Pancreas (tissue), 10 donors: ENCODE measurements at places on chromosomes 7 and 10. TPM values are rescaled to one million over a fixed set of nuclear protein-coding genes. Genes with fewer than 3 reads are reported as not detected.

- DNase-seq, result no peak
Observed at GRCh38 chr7:1024331-1024841, 20.0 kb upstream of the GPR146 start.

DNA sequence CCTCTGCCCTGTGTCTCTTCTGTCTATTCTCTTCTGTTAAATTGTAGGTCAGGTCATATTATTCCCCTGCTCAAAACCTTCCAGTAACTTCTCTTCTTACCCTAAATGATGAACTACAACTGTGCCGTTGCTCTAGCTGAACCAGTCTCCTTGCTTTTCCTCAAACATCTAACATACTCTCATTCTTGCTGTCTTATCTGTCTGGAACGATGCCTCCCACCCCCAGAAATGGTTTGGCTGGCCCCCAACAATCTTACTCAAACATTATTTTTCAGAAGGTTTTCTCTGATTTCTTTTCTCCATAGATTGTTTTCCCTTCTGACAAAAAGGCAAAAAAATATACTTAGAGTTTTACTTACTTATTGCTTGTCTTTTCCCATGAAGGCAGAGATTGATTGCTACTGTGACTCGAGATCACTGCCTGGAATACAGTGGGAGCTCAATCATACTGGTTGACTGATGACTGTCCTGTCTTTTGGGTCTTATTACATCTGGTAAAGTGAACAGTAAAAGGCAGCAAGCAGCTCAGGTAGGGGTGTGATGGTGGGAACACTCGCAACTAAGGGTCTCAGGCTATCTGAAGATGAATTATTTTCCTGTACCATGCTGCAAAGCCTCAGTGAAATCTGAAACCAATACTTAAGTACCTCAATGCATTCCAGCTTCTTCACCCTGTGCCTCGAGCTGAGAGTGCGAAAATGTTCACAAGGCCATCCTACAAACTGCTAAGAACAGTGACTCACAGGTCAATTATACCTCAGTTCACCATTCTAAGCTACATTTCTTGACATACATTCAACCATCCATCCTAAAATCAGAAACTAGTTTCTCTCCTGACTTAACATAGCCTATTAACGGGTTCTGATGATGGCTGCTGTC lies 67.6 kb downstream of the DNMBP start:
- no peak for DNase-seq

Gene PSD
- 5.1 TPM for total RNA-seq

Gene NACAD
- total RNA-seq, result 1.4 TPM

GRCh38 chr10:110758898-110759297 lies 112.8 kb upstream of the PDCD4 start:
- DNase-seq, result no peak

GRCh38 chr10:113557424-113557862 lies 4.6 kb downstream of the HABP2 start:
- DNase-seq, result no peak

- no peak for DNase-seq
Observed at GRCh38 chr7:128705891-128706333, 33.2 kb upstream of the CALU start.

Gene CACNA2D1
- 1.1 TPM for total RNA-seq

Gene AKR1B1
- total RNA-seq, result 47.1 TPM

Gene VAX1
- total RNA-seq, result not detected

Gene OAT
- total RNA-seq, result 19.5 TPM

Gene OR2A12
- not detected for total RNA-seq

DNA sequence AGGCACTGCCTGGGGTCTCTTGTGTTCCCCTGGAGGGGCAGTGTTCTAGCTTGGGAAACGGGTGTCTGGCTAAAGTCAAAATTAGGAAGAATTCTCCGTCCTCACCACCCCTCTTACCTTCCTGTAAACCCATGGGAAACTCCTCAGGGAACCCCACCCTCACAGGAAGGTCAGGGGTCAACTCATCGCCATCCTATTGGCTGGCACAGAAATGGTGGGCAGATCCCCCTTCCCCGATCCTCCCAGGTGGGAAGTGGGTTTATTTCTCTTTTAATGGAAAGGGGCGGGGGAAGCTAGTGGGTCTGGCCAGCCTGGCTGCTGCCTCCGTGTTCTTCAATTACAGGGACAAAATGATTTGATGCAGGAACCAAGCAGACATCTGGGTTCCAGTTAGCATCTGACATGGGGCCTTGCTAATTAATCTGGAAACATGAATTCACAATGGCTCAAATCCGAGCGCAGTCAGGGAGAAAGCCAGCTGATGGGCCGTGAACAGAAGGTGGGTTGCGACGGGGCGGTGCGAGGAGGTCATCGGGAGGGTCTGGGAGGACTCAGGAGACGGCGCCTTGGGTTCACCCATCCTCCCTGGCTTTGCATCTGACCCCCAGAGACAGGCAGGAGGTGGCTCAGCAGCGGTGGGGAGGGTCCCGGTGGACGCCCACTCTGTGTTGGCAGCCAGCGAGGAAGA lies 66.6 kb downstream of the SLIT1 start:
- no peak for DNase-seq

GRCh38 chr7:155398944-155399343 lies 59.0 kb upstream of the EN2 start:
- no peak for DNase-seq

DNA sequence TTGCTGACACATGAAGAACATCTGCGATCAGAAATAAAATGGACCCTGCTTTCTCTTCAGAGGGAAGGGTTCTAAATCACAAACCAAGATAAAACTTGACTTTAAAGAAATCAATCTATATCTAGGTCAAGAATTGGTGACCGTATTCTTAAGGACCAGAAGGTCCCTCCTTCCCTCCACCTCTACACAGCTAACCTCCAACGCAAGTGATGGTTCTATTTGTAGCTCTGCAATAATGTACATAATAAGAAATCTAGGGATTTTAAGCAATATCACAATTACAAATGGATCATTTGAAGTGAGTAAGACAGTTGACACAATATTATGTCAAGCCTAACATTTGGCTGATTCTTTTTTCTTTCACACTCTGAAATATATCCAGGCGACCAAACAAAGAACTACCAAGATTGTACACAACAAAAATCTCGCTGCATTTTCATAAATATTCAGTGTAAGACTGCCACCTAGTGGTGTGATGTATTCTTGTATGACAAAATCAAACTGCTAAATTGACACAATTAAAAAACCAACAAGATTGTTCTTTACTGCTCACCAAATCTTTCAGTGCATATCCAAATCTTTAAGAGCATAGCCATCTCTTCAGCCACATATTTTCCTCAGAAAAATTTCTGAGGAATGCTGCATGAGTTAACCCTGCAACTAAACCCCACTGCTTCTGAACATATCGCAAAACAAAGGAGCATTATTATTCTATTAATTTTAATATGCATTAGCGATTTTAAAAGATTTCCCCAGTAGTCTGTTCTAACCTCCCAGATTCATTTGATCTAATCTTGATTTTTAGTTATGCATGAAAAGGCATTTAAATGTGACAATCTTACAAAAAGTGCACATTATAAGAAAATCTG lies 44.5 kb downstream of the ICA1 start:
- no peak for DNase-seq

Gene CPVL
- total RNA-seq, result 21.2 TPM

DNA sequence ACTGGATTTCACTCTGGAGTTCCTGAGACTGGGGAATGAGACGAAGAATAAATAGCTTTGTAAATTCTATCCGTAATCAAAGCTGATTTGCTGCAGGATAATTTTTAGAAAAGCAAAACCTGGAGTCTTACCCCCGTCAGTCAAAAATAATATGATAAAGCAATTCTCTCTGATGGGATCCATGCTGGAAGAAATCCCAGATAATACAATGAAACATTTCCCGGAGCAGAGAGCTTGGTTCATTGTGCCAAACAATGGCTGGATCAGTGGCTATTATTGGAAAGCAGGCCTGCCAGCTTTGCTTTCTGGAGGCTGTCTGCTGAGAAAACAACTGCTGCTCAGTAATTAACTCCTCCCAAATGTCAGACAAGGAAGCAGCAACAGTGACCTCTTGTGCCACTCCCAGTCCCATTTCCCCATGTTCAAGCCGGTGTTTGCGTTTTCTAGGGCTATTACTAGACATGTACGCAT lies 609.4 kb upstream of the PCDH15 start:
- DNase-seq, result peak; percentile 17

- no peak for DNase-seq
Observed at GRCh38 chr10:43064331-43065075, 12.4 kb upstream of the RET start.

DNA sequence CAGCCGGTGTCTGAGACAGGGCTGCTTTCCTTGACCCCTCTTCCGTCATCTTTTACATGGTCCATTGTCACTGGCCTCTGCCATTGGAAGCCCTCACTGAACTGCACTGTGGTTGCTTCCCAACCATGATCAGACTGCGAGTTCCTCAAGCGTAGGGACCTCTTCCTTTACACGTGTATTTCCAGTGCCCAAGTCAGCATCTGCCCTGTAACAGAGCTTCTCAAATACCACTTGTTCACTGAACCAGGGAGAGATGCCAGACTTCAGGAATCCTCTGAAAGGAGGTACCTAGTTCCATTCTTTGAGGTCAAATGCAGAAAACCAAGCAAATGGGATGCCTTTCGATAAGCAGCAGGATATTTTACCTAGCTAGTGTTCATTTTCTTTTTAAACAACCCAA lies 145.1 kb downstream of the NRP1 start:
- DNase-seq, result no peak

Gene FAM180A
- total RNA-seq, result 0.38 TPM

GRCh38 chr10:108439397-108439796 lies 1274.9 kb upstream of the SORCS1 start:
- DNase-seq, result no peak

DNA sequence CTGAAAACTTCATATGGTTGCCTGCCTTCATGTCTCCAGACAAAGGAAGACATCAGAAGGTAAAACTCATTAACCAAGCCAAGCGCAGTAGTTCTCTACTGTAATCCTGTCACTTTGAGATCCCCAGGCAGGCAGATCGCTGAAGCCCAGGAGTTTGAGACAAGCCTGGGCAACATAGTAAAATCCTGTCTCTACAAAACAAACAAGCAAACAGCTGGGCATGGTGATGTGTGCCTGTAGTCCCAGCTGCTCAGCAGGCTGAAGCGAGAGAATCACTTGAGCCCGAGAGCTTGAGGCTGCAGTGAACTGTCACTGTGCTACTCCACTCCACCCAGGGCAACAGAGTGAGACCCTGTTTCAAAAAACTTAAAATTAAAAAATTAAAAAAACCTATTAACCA lies 467.4 kb upstream of the SORCS1 start:
- DNase-seq, result no peak

DNA sequence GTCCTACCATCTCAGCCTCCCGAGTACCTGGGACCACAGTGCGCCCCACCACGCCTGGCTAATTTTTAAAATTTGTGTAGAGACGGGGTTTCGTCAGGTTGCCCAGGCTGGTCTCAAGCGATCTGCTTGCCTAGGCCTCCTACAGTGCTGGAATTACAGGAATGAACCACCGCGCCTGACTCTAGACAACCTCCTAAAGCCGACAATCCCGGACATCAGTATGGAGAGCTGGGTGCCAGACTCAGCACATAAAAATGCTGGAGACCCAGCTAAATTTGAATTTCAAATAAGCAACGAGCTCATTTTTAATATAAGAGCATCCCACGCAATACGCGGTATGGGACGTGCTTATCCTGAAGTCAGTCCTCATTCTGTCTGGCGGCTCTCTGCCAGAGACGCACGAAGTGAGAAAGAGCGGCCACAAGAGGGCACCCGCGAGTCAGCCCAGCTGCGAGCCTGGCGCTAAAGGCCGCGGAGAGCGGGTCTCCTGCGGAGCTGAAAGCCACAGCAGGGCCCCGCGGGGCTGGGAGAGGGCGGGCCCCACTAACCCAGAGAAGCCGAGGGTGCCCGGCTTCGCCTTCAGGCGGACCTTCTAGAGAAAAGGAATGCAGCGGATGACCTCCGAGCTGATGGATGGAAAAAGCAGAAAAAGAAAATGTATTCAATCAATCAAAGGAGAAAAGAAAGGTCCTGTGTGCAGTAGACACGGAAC lies 7.0 kb downstream of the CALY start:
- DNase-seq, result peak; percentile 79

- DNase-seq, result no peak
Observed at GRCh38 chr7:31663072-31663471, 23.9 kb upstream of the PPP1R17 start.

- DNase-seq, result no peak
Observed at GRCh38 chr7:134888141-134888740, 98.1 kb upstream of the AGBL3 start.

Gene CLDN3
- 62.0 TPM for total RNA-seq

DNA sequence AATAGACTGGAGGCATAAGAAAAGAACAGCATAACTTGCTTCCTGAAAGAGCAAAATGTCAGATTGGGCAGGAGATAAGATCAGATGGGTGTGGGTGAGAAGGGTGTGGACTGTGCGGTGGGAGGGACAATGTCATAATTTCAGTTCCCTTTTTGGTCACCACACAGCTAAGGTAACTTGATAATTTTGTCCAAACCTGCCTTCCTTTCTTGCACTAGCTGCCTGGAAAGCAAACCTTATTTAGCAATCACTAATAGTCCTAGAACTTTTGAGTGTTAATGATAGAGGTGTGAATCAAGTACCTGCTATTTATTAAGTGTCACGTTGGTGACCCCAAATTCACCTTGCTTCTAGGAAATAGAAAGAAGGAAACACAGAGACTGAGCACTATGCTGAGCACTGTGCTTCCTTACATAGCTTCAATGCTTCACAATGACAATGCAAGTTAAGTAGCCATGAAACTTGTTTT lies 72.4 kb upstream of the SP4 start:
- no peak for DNase-seq

- no peak for DNase-seq
Observed at GRCh38 chr7:96131525-96131924, 190.4 kb downstream of the SLC25A13 start.

DNA sequence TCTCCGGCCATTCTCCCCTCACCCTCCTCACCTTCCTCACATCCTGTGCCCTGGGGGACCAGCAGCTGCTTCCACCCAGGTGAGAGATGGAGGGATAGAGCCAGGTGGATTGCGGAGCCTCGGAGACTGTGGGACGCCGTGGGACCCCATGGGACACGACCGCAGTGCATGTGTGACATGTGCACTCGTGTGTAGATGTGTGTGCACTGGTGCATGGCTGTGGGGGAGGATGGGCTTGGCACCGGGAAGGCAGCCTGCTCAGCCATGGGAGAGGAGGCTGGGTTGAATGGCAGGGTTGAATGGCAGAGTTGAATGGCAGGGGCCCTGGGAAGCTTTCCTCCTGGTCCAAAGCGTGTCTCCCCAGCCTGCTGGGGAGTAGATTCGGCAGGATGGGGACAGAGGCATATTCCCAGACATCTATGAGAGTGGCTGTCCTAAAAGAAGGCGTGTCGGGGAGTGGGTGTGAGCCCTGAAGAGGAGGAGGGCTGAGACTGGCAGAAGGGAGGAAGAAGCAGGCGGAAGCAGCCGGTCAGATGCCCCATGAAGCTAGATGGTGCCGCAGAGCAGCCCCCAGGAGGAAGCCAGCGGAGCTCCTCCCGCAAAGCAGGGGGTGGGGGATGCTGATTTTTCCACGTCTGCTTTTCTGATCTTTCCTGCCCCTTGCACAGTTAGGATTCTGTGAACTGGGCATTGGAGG lies 815 bp downstream of the GIMAP8 start:
- DNase-seq, result no peak

Gene FLNC
- total RNA-seq, result 0.79 TPM

GRCh38 chr7:156566812-156567549 lies 73.6 kb upstream of the RNF32 start:
- DNase-seq, result no peak

Gene OR2AE1
- total RNA-seq, result not detected

Gene PPIA
- total RNA-seq, result 518 TPM

- DNase-seq, result no peak
Observed at GRCh38 chr7:100071018-100071723, 10.4 kb downstream of the ZNF3 start.

Gene ELAPOR2
- 4.3 TPM for total RNA-seq
